ENCODE measurements at places on chromosomes 4 and X.

- DNase-seq, result no peak
These were observed 10.2 kb downstream of the ARX start for GRCh38 chrX:25005382-25006185.

DNA sequence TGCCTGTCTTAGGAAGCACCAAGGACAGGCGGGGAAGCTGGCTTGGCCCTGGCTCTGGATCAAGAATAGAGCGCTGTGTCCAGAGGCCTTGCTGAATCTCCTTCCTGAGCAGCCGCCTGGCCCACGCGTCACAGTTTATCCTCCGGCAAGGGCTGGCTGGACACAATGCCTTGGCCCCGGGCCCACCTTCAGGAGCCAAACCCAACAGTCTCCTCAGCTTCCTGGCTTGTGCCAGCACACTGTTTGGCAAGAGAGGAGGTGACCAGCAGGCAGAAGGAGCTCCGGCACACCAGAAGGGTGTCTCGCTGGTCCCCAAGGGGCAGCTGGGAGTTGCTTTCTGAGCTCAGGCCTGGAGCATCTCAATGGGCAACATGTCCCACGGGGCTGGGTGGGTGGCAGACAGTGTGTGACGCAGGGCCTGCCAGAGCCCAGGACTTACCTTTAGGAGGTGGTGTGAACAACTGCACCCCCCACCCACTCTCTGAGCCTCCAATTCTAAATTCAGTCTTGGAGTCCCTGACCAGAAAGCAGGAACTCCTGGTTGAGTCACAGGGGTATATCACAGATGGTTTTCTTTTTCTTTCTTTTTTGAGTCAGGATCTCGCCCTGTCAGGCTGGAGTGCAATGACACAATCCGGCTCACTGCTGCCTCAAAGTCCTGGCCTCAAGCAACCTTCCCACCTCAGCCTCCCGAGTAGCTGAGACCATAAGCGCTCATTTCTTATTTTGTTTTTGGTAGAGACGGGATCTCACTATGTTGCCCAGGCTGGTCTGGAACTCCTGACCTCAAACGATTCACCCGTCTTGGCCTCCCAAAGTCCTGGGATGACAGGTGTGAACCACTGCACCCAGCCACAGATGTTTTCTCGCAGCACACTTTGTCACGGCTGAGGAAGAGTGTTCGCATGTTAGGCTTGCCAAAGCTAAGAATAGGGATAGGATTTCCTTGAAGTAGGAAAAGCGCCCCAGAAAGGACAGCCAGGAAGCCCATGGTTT, 361.2 kb downstream of the BCOR start:
- DNase-seq, result no peak

DNA sequence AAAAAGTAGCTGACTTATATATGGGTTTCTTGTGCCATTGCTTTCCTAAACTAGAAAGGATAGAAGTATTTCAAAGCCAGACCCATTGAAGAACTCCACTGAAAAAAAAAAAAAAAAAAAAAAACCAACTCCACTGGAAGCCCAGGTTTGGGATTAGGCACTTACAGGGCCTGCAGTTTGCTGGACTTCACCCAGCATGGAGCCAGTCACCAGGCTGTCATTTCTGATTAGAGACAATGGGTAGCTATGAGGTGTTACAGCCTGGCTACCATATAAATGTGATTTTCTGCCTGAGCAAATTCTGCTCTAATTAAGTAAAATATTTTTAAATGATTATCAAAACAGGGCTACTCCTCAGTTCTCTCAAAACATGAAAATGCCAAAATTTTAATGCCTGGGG, 49.5 kb downstream of the HS6ST2 start:
- DNase-seq, result no peak

DNA sequence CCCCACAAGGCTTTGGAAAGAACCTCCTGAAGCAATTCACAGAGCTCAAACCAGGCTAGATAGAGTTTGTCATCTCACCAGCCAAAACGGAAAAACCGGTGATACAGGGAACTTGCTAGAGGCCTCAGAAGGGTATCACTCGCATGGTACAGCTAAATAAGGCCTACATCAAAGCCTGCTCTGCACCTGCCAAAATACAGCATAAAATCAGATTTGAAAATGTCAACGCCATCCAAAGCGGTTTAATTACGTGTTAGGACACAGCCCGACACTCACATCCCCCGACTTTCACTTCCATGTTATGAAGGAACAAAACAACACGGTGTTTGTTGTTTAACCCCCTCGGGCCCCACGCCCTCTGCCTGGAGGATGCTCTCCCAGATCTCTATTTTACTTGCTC, 65.0 kb downstream of the MAPK10 start:
- DNase-seq, result no peak

DNA sequence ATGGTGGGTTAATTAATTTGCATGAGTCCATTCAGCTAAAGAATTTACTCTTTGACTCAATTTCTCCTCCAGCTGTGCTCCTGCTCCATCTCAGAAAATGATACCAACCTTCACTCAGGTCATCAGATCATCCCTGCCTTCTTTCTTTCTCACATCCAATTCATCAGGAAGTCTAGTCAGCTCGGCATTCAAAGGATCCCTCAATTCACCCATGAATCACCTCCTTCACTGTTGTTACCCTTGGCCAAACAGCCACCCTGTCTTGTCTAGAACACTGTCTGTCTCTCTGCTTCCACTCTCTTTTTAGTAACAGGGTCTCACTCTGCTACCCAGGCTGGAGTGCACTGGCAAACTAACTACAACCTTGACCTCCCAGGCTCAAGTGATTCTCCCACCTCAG, 337.4 kb upstream of the SFRP2 start:
- DNase-seq, result no peak

DNA sequence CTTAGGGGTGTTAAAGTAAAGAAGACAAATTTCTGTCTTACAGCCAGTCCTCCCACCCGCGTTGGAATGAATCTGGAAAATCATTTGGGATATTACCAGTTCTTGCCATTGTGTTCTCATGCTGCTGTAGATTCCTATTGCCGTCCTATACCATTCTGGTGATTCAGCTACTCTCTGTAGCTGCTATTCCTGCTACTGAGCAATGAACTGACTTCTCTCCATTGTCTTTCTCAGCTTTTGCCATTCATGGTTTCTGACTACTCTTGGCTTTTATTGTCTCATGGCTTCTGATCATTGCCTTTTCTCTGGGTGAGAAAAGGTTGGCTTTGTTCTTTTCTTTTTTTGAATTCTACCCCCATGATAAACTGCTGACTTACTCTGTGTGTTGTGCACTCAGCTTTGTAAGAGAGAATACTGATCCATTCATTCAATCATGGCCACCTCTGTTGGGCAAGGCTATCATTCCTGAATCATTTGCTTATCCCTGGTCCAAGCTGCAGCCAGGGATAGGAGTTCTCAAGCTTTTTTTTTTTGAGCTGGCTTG, 27.7 kb upstream of the METAP1 start:
- DNase-seq, result no peak

DNA sequence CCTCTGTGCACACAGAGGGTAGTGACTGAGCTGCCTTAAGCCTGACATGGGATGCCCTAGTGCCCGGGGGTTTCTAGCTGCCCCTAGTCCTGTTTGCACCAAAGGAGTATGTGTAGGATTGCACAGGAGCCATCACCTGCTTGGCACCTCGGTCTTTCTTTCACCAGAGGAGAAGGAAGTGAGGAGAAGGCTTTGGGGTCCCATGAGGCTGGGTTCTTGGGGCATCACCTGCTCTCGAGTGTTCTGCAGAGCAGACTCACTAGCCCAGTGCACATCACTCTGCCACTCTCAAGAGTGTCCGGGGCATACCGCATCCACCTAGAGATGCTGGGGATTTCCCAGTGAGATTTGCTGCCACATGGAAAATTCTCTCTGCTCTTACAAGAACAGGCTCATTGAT, 40.5 kb upstream of the GPR78 start:
- DNase-seq, result no peak

DNA sequence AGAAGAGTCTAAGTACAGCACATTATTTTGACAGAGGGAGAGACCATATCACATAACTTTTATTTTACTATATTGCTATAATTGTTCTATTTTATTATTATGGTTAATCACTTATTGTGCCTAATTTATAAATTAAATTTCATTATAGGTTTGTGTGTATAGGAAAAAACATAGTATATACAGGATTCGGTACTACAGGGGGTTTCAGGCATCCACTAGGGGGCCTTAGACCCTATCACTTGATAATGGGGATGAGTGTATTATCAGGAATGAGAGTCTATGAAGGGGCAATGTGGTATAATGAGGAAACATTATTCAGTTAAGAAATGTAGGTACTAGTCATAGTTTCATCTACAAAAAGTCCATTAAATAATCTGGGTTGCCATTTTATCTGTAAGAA, 833.1 kb downstream of the C4orf33 start:
- DNase-seq, result no peak

- DNase-seq, result no peak
These were observed 10.1 kb upstream of the RPL39 start for GRCh38 chrX:119801253-119802221.

DNA sequence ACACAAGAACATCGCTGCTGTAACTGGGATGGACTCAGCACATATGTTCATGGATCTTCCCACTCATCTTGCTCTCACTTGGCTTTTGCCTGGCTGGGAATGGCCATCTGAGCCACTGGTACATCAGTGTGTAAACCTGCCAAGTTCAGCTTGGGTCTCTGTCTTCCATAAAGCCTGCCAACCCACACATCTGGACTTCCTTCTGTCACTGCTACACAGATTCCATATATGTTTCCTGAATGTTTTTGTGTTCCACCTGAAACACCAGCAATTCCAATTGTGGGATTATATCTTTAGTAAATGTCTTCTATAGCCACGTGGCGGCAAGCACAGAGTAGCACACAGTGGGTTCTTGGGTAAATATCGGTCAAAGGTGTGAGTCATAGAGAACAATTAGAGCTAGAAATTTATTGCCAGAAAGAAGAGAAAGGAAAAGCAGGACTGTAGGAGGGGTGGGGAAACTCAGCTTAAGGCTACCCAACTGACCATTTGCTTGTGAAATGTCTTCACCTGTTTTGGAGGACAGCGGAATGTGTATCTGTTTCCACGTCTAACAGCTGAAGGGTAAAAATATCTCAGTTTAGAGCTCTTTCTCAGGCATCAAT, 125.9 kb downstream of the MFAP3L start:
- DNase-seq, result no peak

DNA sequence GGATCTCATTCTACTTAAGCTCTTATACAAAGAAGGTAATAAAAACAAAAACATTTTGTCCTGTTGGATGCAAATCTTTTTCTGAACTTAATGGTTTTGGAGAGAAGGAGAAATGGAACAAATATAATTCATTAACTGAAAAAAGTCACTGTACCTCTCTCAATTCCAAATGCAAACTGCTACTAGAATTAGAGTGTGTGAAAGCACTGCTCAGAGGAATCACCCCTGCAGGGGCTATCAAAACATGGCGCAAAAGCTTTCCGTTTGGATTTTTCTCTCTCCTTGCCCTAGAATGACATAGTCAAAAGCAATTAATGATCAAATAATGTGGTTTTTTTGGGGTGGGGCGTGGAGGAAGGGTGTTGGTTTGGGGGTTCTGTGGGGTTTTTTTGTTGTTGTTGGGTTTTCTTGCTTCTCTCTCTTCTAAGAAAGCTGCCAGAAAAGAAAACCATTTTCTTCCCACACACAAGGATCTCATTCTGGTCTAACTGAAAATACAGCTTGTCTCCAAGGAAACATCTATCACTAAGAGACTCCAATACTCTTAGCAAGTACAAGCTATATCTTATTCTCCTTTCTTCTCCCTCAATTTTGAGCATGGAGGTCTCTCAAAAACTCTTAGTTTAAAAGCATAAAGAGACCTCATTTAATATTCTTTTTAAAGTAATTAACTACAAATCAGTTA, 41.6 kb downstream of the USP46 start:
- no peak for DNase-seq

- no peak for DNase-seq
These were observed 66.1 kb downstream of the TNIP2 start for GRCh38 chr4:2689825-2690700.

GRCh38 chr4:78369679-78370078, 181.9 kb upstream of the ANXA3 start:
- DNase-seq, result no peak

- DNase-seq, result no peak
These were observed 97.5 kb downstream of the MAOA start for GRCh38 chrX:43753637-43754036.

DNA sequence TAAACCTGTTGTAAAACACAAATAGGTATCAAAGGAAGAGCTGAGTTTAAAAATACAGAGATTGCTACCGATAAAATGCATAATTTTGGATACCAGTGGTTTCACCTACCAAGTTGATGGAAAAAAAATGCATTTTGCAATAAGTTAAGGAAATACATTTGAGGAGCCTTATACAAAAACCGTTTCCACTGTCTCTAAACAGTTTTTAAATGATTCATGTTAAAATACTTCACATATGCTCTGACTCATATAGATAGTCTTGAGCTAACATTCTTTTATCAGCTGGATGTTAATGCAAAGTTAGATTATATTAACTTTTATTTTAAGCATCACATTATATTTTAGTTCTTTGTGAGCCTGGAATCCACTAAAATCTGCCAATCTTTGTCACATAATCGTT, 50.6 kb upstream of the ANKRD17 start:
- no peak for DNase-seq

DNA sequence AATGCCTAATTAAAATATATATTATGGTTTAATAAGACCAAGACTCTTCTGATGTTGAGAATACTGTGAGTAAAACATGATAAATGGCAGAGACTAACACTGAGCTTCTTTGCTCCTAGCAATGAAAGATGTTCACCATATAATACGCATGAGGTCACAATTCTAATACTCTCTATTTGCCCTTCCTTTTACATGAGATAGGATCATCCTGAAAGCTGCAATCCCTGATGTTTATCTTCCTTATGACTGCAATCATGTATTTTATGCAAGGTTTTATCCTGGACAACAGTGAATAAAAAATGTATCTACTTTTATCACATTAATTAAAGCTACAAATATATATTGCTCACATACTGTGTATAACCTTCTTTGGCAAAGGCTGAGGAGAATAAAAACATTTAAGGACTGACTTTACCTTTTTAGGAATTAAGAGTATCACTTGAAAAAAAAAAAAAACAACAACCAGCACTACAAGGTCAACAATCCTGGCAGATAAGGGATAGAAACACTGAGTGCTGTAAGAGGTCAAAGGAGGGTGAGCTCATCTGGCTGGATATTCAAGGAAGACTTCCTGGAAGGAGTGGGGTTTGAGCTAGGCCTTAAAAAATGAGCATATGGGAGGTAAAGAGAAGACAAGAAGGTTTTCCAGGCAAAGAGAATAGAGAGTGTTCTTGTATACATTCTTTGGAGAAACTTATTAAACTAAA, 99.9 kb downstream of the AREG start:
- no peak for DNase-seq

DNA sequence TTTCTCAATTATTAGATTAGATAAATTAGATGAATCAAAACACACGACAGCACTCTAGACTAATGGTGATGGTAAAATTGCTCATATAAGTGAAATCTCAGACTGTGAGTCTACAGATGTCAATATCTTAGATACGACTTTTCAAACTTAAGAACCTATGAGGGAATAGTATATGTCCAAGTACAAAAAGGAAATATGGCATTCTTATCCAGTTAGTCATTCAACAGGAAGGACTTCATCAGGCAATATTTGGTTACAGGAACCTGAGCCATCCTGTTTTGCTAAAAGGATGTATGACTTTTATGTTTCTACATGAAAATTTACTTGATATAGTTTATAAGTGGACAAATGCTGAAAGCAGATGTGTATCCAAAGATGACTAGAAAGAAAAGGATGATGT, 107.0 kb downstream of the CT47B1 start:
- no peak for DNase-seq

- no peak for DNase-seq
These were observed 3.6 kb downstream of the OTUD4 start for GRCh38 chr4:145176641-145177432.

- no peak for DNase-seq
These were observed 8.8 kb downstream of the ANKRD37 start for GRCh38 chr4:185405296-185405999.

- no peak for DNase-seq
These were observed 90.7 kb upstream of the DCLK2 start for GRCh38 chr4:149987330-149988086.

Measured in stimulated activated naive CD4-positive, alpha-beta T cell (primary cell).